IPS-NIHi11 (cell line): ENCODE measurements at places on chromosomes 6 and 20.

GRCh38 chr20:45945678-45946148 is 11.2 kb downstream of the PCIF1 start:
- no peak for DNase-seq

DNA sequence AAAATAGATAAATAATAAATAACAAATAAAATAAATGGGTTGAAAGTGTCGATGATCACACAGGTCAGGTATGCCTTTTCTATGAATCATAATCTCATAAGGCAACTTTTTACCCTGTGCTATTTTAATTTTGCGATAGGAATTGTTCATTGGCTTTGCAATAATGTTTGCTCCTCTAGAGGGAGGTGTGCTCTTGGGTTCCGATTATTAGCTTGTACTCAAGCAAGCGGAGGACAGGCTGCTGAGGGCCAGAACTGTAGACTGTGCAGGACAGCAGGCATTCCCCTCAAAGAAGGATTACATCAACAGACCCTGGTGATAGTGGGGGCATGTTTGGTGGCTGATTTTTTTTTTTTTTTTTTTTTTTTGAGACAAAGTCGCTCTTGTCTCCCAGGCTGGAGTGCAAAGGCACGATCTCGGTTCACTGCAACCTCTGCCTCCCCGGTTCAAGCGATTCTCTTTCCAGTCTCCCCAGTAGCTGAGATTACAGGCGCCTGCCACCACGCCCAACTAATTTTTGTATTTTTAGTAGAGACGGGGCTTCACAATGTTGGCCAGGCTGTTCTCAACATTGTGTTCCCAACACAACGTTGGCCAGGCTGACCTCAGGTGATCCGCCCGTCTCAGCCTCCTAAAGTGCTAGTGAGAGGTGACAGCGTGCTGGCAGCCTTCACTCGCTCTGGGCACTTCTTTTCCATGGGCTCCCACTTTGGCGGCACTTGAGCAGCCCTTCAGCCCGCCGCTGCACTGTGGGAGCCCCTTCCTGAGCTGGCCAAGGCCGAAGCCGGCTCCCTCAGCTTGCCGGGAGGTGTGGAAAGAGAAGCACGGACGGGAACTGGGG is 35.6 kb downstream of the RIOK1 start:
- peak; percentile 45 for DNase-seq

GRCh38 chr6:32744776-32745175 is 3.6 kb downstream of the HLA-DQA2 start:
- DNase-seq: no peak

DNA sequence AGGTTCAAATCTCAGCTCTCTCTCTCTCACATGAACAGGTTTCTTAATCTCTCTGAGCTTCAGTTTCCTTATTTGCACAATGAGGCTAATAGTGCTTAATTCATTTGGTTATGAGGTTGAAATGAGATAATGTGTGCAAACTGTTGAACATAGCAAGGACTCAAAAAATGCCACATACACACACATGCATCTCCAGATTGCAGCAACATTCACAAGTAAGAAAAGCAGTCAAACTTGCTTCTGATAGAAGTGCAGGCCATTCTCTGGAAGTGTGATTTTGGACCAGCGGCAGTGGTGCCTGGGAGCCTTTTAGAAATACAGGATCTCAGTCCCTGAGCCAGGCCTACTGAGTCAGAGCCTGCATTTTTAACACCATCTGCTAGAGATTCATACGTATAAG is 25.7 kb downstream of the GSTA4 start:
- no peak for DNase-seq

- no peak for DNase-seq
Observed at GRCh38 chr6:35152067-35152707, 11.0 kb upstream of the TCP11 start.
